Astrocyte of the hippocampus (primary cell): ENCODE measurements at places on chromosomes 13 and 19.
A peak's percentile ranks its signal among the peaks of the same experiment; 100 is the strongest.

DNA sequence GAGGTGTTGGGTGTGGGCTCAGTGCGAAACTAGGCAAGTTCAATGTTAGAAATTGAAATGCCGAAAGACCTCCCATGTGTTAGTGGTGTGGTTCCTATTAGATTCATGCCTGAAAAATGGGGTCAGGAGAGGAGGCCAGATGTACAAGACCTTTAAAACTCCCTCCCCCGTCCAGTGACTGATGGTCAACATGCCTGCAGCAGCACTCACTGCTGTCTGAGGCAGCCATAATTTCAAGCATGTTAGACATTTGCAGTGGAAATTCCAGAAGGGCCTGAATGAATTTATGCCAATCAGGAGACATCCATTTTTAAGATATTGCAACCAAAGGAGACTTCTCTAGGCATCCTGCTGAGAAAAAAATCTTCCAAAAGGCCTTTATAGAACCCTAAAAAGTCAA is 426.9 kb upstream of the NBEA start:
- no peak for DNase-seq

GRCh38 chr19:58387338-58388174 is 487 bp downstream of the RPS5 start:
- no peak for DNase-seq

DNA sequence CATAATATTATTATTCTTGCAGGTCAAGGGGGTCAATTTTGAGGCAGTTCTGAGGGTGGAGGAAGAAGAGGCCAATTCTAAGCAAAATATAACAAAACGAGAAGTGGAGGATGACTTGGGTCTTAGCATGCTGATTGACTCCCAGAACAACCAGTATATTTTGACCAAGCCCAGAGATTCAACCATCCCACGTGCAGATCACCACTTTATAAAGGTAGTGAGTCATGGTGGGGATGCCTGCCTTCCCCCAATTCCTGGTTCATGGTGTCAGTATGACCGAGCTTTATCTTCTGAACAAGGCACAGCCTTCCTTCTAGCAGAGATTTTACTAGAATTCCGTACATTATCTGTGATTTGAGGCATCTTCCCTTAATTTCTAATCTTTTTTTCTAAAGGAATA is 9.4 kb upstream of the DCUN1D2 start:
- no peak for DNase-seq

DNA sequence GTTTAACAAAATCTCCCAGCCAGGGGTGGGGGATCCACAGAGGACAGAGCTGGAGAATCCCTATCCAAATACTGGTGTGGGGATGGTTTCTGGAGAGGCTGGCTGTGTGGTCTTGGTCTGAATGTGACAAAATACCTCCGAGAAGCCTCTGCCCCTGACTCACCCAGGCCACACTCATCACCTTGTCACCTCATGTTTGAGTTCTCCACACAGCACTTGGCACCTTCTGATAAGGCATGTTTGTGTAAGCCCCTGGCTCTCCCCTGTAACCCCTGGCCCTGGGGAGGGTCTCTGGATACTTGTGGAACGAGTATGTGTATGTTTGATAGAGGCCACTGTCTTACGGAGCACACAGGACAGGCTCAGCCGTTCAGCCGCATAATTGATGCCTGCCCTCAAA is 14.7 kb downstream of the TECR start:
- DNase-seq, result no peak

GRCh38 chr19:14142262-14143190 is 6.1 kb upstream of the ASF1B start:
- DNase-seq, result no peak

GRCh38 chr13:45219123-45219891 is 18.5 kb upstream of the KCTD4 start:
- no peak for DNase-seq

DNA sequence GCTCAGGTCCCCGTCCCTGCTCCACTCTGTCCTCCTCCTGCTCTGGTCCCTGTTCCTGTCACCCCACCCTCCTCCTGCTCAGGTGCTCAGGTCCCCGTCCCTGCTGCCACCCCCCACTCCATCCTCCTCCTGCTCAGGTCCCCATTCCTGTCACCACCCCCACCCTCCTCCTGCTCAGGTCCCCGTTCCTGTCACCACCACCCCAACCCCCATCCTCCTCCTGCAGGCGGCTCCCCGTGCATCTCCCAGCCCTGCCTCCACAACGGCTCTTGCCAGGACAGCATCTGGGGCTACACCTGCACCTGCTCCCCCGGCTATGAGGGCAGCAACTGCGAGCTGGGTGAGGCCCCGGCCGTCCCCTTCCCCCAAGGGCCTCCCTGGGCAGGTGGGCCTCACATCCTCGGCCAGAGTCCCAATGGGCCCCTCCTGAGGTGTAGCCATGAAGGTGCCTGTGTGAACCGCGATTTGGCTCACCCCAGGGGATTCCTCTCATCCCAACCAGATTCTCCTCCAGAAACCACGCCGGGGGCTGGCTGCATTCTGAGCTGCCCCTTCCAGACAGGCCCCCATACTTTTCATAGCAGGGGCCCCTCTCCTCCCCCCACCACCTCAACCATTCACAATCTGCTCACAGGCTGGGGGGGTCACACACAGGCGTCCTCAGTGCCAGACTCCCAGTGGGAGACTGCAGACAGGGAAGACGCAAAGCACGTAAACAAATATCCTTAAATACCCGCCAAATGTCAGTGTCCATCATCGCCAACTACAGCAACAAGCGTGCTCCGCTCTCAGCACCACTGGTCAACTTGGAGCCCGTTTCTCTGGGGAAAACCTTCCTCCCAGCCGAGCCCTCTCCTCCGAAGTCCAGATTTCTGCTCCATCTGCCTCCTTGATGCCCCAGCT is 4.6 kb downstream of the PROZ start:
- DNase-seq, result no peak

DNA sequence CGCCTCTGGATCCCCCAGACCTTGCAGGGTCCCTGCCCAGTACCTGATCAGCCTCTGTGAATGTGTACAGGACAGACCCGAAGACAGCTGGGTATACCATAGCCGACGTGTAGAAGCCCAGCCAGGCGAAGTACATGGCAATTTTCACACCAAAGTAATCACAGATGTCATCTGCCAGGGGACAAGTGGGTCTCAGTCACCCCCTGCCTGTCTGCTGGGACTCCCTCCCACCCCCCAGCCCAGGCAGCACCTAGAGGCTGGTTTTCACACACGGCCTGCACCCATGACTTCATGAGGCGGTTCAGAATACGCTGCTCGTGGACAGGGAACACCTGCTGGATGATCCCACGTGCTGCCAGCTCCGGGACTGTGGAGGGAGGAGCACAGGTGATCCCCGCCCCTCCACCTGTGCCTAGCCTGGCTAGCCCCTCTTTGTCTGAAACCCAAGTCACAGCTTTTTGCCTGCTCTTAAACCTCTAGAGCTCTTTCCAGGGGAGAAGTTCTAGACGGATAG is 3.6 kb downstream of the ANO8 start:
- DNase-seq, result no peak

DNA sequence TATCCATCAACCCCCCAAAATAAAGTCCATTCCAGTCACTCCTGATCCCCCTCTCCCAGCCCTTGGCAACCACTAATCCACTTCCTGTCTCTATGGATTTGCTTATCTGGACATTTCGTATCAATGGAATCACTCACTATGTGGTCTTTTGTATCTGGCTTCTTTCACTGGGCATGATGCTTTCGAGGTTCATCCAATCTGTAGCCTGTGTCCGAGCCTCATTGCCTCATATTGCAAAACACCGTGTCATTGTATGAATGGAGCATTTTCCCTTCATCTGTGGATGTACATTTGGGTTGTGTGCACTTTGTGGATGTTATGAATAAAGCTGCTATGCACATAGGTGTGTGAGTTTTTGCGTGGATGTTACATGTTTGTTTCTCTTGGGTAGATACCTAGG is 1.4 kb upstream of the FZR1 start:
- no peak for DNase-seq

- peak; percentile 55 for DNase-seq
These were observed 54.7 kb upstream of the DCT start for GRCh38 chr13:94534166-94534565.

DNA sequence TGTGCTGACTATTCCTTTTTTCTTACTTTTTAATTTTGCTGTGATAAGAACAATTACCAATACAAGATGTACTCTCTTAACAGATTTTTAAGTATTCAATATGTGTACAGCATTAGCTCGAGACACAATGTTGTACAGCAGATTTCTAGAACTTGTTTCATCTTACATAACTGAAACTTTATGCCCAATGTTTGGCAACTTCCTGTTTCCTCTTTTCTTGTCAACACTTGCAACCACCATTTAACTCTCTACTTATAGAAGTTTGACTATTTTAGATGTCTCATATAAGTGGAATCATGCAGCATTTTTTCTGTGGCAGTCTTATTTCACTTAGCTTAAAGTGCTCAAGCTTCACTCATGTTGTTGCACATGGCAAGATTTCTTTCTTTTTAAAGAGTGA is 1426.8 kb downstream of the SLITRK5 start:
- DNase-seq, result no peak

DNA sequence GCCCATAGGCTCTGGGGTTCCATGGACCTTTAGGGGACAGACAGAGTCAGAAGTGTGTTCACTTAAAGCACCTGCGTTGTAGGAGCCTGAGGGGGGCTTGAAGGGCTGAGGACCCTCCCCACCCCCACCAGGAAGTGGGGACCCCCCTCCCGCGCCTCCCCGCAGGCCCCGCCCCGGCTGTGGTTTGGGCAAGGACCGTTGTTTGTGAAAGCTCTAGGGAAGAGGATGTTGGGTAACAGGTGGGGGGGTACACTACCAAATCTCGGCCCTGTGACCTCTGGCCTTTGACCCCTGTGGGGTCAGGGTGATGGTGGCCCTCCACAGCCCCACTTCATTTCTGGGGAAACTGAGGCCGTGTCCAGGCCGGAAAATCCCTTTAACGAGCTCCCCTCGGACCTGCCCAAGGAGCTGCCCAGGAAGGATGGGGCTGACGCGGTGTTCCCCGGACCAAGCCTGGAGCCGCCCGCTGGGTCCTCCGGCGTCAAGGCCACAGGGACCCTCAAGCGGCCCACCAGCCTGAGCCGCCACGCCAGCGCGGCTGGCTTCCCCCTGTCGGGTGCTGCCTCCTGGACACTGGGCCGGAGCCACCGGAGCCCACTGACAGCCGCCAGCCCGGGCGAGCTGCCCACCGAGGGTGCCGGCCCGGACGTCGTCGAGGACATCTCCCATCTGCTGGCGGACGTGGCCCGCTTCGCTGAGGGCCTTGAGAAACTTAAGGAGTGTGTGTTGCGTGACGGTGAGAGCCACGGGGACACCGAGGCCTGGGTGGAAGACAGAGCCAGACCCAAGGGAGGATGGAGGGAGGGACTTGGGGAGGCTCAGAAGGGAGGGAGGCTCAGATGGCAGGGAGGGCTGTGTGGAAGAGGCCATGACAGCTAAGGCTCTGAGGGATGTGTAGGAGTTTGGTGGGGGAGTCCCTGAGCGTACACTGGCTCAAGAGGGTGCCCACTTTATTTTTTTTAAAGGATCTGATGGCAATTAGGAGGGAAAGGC is 1.3 kb downstream of the ARHGAP45 start:
- no peak for DNase-seq

- no peak for DNase-seq
These were observed 29.7 kb downstream of the LATS2 start for GRCh38 chr13:21031594-21032275.

- DNase-seq, result peak; percentile 57
These were observed 802.1 kb upstream of the SLITRK6 start for GRCh38 chr13:86601351-86601750.

DNA sequence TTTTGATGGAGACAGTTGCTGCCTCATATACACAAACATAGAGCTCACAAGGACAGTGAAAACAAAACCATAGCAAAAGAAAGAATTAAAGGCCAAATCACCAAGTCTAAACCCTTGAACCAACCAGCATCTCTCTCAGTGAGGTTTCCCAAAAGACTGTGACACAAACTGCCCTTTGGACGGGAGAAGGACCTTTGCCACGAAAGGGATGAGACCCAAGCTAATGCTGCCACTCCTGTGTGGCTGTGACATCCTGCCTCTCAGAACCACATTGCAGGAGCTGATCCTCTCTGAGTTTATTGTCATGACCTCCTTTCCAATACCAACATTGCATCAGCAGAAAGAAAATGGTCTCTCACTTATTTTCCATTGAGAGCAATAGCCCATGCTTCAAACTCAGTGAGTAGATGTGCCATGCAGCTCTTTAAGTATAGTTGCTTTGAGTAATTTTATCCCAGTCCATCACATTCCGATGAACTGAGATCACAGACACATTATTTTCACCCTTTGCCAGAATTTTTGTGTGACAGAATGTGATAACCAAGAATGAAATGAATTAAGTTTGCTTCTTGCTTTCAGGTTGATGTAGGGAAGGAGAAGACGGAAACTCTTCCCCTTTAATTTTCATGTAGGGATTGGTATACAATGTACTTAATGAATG is 133.5 kb upstream of the IRS2 start:
- DNase-seq, result peak; percentile 56

DNA sequence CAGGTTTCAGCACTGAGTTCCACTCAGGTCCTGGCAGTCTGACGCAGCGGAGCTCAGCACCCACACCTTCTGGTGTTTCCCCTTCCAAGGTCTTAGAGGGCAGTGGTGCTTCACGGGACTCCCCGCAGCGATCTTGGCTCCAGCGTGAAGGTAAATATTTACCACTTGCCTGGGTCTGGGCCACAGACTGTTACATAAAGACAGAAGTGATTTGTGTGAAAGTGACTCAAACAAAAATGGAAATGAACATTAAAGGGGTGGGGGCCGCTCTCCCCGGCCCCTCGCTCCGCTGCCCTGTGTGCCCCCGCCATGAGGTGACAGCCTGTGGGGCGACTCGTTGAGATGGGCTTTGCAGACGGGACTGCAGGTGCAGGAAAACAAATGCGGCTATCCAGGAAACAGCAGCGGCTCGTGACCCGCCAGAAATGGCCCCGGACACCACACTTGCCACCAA is 55.0 kb downstream of the GGACT start:
- no peak for DNase-seq

DNA sequence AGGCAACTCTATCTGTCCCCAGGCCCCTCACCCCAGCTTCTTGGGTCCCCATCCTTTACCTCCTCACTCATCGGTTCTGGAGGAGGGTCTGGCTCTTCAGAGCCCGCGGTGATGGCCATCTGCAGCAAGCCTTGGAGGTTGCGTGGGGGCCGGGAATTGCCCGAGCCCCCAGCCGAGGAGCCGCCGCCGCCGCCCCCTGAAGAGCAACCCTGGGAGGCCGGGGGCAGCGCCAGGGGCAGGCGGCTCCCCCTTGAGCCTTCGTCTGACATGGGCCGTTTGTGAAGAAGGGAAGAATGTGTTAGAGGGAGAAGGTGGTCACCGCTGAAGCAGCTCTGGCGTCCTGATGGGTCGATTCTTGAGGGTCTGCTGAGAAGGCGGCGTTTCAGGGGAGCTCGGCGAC is 570 bp downstream of the HSPBP1 start:
- no peak for DNase-seq

- DNase-seq, result no peak
These were observed 489.2 kb upstream of the ATXN8OS start for GRCh38 chr13:69618393-69618792.

GRCh38 chr13:60646620-60647019 is 249.6 kb downstream of the TDRD3 start:
- DNase-seq, result no peak

GRCh38 chr13:48490241-48490640 is 42.6 kb downstream of the RCBTB2 start:
- no peak for DNase-seq
